LNCaP clone FGC (cell line): ENCODE measurements at places on chromosomes 5 and 9.

DNA sequence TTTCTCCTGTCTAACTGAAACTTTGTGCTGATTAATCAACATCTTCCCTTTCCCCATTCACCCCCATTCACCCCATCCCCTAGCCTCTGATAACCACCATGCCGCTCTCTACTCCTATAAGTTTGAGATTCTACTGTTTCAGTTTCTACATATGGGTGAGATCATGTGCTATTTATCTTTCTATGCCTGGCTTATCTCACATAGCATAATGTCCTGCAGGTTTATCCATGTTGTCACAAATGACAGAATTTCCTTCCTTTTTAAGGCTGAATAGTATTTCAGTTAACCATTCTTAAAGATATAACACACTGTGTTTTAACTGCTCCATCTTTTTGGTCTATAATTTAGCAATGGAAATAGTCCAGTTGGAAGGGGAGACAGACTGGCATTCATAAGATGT is 205.1 kb downstream of the SNCAIP start:
- DNase-seq = no peak

DNA sequence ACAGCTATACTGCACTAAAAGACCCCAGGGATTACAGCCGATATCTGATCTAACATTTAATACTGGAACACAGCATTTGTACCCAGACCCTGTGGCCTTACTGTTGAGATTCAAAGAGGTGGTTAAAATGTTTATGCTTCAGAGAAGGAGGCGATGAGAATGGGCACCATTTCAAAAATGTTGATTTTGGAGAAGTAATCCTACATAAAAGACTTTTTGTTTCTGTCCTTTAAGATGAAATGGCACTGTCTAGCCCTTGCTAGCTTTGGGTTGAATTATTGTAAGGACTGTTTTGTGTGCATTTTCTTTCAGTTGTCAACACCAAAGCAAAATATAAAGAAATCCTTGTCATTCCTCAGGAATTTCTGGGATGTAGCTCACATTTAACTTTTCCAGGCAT is 288.5 kb upstream of the ANKH start:
- no peak for DNase-seq

GRCh38 chr5:13378091-13378490 is 566.4 kb downstream of the DNAH5 start:
- no peak for DNase-seq

GRCh38 chr9:21688108-21689102 is 114.0 kb upstream of the MTAP start:
- DNase-seq = no peak

GRCh38 chr9:136058084-136058483 is 37.0 kb downstream of the NACC2 start:
- no peak for DNase-seq
